ENCODE measurements at places on chromosomes 7 and 10. TPM values are rescaled to one million over a fixed set of nuclear protein-coding genes. Genes with fewer than 3 reads are reported as not detected.

NCAPG2 gene
- 2.7 TPM for total RNA-seq

TMEM236 gene
- total RNA-seq: 0.12 TPM

ACTL6B gene
- not detected for total RNA-seq

SPDYE2 gene
- total RNA-seq: not detected
